ENCODE measurements at places on chromosomes 7 and 10. TPM values are rescaled to one million over a fixed set of nuclear protein-coding genes. Genes with fewer than 3 reads are reported as not detected.

MEOX2 gene
- total RNA-seq, result 1.5 TPM

AKR1B15 gene
- not detected for total RNA-seq

TRPV6 gene
- not detected for total RNA-seq

CUTC gene
- total RNA-seq, result 19.3 TPM

GRID1 gene
- under 0.01 TPM for total RNA-seq

MACROH2A2 gene
- total RNA-seq, result 4.2 TPM

HILPDA gene
- total RNA-seq, result 10.2 TPM

HMX2 gene
- total RNA-seq, result not detected

Measured in smooth muscle cell of the coronary artery (primary cell).